GM12878 (cell line): ENCODE measurements at places on chromosomes 4 and X. TPM values are rescaled to one million over a fixed set of nuclear protein-coding genes. Genes with fewer than 3 reads are reported as not detected.
A peak's percentile ranks its signal among the peaks of the same experiment; 100 is the strongest.

GRCh38 chrX:24395775-24396174, 35.3 kb downstream of the SUPT20HL1 start:
- H3K4me1 ChIP-seq = no peaks in the 10 kb centered on the region
- peak; percentile 51 for DNase-seq
- no peak overlapping the region for H3K27ac ChIP-seq
- no peaks in the 10 kb centered on the region for H3K36me3 ChIP-seq
- no peak overlapping the region for H3K4me3 ChIP-seq

GRCh38 chrX:148530464-148531077, 30.2 kb downstream of the AFF2 start:
- H3K4me1 ChIP-seq = no peaks in the 10 kb centered on the region
- H3K36me3 ChIP-seq = no peaks in the 10 kb centered on the region
- H3K27me3 ChIP-seq = no peaks in the 10 kb centered on the region
- H3K27ac ChIP-seq = no peak overlapping the region
- DNase-seq = no peak

GRCh38 chrX:1443496-1444075, 9.1 kb downstream of the ASMTL start:
- H3K4me1 ChIP-seq = peaks cover 13% of the 10 kb centered on the region
- no peak for DNase-seq
- H3K27me3 ChIP-seq = no peaks in the 10 kb centered on the region
- peaks cover 14% of the 10 kb centered on the region for H3K36me3 ChIP-seq
- no peak overlapping the region for H3K4me3 ChIP-seq

XG gene
- total RNA-seq = not detected in 2 replicates

- DNase-seq = peak; percentile 100
- H3K27ac ChIP-seq = peak overlapping the region; percentile 96
- 0 out of 2 replicates have a peak overlapping the region, but pooled peaks have one; percentile 10 for H3K4me3 ChIP-seq
- no peaks in the 10 kb centered on the region for H3K27me3 ChIP-seq
Observed at GRCh38 chr4:38132107-38132673, 172.0 kb downstream of the PTTG2 start.

DNA sequence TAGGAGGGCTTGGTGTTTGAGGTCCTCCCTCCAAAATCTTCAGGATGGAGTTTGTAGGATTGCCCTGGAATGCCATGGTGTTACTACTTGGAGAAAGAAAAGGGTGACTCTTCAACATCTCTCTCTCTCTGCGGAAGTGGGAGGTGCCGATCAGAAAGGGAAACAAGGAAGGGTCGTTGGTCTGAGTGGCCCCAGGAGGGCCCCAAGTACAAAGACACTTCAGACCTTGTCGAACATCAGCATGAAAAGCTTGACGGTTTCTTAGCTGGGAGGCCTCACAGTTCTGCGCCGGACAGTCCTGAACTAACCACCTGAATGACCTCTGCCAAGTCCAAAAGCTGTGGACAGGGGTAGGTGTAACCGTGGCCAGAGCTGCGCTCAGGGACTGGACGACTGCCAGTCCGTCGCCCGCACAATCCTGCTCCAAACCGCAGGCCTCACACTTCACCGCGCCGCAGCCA, 646 bp upstream of the GSX2 start:
- no peak overlapping the region for H3K4me3 ChIP-seq
- H3K27ac ChIP-seq = no peak overlapping the region
- H3K36me3 ChIP-seq = no peaks in the 10 kb centered on the region
- peaks cover under 1% of the 10 kb centered on the region; the same call in 1 of the 2 replicates for H3K4me1 ChIP-seq
- peaks cover 32% of the 10 kb centered on the region for H3K27me3 ChIP-seq

- H3K27ac ChIP-seq = no peak overlapping the region
- DNase-seq = no peak
- no peak overlapping the region for H3K4me3 ChIP-seq
- no peaks in the 10 kb centered on the region for H3K4me1 ChIP-seq
- no peaks in the 10 kb centered on the region for H3K27me3 ChIP-seq
- H3K36me3 ChIP-seq = no peaks in the 10 kb centered on the region
Observed at GRCh38 chrX:135535077-135535940, 14.8 kb downstream of the INTS6L start.

DNA sequence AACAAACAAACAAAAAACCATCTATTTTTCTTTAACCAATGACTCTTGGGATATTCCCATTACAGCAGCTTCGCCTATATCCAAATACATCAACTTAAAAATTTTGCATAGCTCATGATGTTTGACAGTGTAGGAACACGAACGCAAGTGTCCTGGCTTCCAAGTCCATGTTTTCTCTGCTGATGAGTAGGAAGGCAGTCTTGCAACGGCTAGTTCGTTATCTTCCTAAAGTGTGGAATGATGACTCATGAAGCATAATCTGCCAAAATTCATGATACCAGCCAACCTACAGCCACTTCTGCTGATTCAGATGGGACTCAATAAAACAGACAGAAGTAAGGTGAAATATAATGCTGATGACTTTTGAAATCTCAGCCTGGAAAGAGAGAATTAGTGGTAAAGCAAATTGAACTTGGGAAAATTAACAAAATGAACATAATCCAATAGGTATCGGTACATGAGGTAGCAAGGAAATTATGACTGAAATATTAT, 6.4 kb upstream of the SEPTIN11 start:
- DNase-seq = no peak
- no peak overlapping the region for H3K4me3 ChIP-seq
- H3K27ac ChIP-seq = no peak overlapping the region
- peaks cover 3% of the 10 kb centered on the region; the same call in 1 of the 2 replicates for H3K4me1 ChIP-seq

- no peaks in the 10 kb centered on the region for H3K36me3 ChIP-seq
- no peaks in the 10 kb centered on the region for H3K27me3 ChIP-seq
- no peak for DNase-seq
- H3K4me1 ChIP-seq = no peaks in the 10 kb centered on the region
Observed at GRCh38 chrX:50747471-50747900, 66.5 kb downstream of the SHROOM4 start.

DNA sequence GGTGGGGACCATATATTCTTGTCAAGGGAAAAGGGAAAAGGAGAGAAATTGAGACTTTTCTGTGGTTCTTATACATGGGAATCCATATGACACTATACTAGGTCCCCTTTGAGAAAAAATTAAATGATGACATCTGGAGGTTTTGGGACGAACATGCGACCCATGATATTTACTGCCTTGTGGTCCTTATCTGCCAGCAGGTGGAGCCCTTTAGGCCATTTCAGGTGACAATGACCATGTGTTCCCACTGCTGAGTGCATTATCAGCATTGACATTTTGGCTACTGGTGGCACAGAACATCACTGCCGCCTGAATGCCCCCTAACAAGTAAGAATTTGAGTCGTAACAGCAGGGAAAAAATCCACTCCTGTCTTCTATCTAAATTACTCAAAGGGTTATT, 843.4 kb downstream of the FSTL5 start:
- no peak overlapping the region for H3K4me3 ChIP-seq
- H3K27ac ChIP-seq = no peak overlapping the region
- DNase-seq = no peak
- H3K36me3 ChIP-seq = no peaks in the 10 kb centered on the region
- no peaks in the 10 kb centered on the region for H3K4me1 ChIP-seq

DNA sequence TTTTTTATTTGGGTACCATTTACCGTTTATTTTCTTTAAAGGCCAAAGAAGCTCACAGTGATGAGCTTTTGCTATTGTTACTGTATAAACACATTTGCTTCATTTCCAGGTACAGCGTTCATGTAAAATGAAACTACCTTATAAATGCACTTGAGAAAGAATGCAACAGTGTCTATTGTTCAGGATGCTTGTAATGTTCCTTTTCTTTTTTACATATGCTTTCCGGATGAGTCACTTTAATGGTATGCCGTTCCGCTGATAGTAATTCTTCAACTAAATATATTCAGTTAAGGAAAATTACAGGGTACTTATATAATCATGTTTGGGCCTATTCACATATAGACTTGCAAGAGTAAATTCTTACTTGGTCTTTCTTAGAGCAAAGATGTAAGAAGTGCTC, 354.9 kb downstream of the RPA4 start:
- DNase-seq = no peak
- H3K27ac ChIP-seq = no peak overlapping the region
- H3K4me3 ChIP-seq = no peak overlapping the region
- H3K27me3 ChIP-seq = no peaks in the 10 kb centered on the region
- H3K4me1 ChIP-seq = no peaks in the 10 kb centered on the region

DNA sequence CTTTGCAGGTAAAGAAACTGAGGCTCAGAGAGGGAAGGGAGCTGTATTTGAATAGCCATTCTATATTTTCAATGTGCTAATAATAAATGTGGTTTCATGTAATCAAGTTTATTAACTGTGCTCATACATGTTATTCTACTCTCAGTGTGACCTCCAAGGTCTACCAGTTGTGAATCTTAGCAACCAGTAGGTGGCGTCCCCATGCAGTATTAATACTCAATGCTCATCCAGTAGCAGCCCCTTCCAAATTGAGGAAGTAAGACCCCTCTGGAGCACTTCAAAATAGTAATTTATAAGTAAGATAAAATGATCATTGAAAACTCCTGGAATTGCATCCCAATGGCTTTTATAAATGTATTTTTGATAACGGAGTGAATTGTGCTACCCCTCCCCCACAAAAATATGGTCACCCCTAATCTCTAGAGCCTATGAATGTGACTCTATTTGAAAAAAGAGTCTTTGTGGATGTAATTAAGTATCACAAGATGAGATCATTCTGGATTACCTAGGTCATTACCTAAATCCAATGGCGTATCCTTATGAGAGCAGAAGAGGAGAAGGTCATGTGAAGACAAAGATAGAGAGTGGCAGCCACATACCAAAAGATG, 20.4 kb upstream of the SEPSECS start:
- no peak overlapping the region for H3K4me3 ChIP-seq
- no peaks in the 10 kb centered on the region for H3K27me3 ChIP-seq
- no peaks in the 10 kb centered on the region for H3K36me3 ChIP-seq
- no peak overlapping the region for H3K27ac ChIP-seq

- H3K4me1 ChIP-seq = no peaks in the 10 kb centered on the region
- no peak for DNase-seq
- no peak overlapping the region for H3K4me3 ChIP-seq
- no peak overlapping the region for H3K27ac ChIP-seq
- H3K36me3 ChIP-seq = no peaks in the 10 kb centered on the region
- H3K27me3 ChIP-seq = no peaks in the 10 kb centered on the region; the same call in 1 of the 2 replicates
Observed at GRCh38 chr4:16075975-16076757, 7.7 kb downstream of the PROM1 start.

- H3K4me3 ChIP-seq = no peak overlapping the region
- no peaks in the 10 kb centered on the region for H3K27me3 ChIP-seq
- no peaks in the 10 kb centered on the region for H3K36me3 ChIP-seq
- no peaks in the 10 kb centered on the region for H3K4me1 ChIP-seq
- H3K27ac ChIP-seq = no peak overlapping the region
Observed at GRCh38 chrX:103818842-103819619, 13.0 kb downstream of the RAB9B start.

DNA sequence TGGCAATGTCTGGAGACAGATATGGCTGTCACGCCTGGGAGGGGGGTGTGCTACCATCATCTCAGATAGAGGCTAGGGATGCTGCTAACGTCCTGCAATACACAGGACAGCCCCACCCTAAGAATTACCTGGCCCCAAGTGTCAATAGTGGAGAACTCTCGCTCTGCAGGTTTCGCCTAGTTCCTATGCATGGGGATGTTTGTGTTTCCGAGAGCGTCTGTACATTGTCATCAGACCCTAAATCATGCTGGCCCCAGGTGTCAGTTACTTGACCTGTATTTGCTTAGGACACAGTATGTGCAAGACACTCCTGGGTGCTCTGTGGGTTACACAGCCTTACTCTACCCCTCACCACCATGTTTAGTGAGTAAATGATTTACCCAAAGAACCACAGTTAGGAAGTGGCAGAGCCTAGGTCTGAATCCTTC, 90.8 kb downstream of the AFF1 start:
- H3K36me3 ChIP-seq = no peaks in the 10 kb centered on the region
- DNase-seq = peak; percentile 50
- peak overlapping the region; percentile 98 for H3K27ac ChIP-seq
- no peaks in the 10 kb centered on the region for H3K27me3 ChIP-seq

DNA sequence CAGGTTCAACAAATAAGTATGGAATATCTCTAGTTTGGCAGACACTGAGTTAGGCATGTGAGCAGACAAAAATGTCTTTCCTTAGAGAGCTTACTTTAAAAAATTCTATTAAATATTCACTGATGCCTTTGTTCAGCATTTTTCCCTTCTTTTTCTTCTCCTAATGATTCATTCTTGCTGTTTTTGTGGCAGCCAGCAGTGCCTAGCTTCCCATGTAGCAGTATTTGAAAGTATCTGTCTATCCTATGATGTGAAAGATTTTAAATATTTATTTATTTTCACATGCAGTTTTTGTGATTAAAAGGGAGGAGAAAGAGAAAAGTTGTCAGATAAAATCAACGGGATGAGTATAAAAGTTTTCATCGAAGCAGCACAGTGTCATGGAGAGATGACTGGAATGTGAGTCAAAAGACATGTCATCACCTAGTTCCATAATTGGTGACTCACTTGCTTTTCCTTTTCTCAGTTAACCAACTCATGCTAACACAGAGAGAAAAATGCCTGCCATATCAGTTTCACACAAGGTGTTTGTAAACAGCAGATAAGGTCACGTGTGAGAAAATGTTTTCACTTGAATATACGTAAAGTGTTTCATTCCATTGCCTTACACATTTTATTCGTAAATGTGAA, 69.8 kb downstream of the BMPR1B start:
- H3K4me3 ChIP-seq = no peak overlapping the region
- H3K36me3 ChIP-seq = no peaks in the 10 kb centered on the region
- H3K4me1 ChIP-seq = no peaks in the 10 kb centered on the region
- no peak for DNase-seq
- no peak overlapping the region for H3K27ac ChIP-seq

STK26 gene
- 53.0 and 56.9 TPM in 2 replicates for total RNA-seq

PRRG1 gene
- total RNA-seq = not detected in 2 replicates

DNA sequence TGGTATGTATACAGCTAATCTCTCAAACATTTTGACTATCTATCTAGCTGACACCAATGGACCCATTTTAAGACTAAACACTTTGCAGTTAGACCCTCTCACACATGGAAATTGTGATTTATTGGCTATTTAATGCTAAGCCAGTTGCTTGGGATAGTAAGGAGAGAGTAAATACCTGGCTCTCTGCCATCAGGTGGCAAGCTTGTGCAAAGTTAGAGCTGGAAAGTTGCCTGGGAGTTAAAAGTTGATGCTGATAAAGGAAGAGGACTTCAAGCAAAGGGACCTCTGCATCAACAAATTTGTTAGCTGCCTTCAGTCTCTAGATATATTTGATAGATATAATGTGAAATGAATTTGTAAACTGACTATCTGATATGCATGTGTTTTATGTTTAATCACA, 61.1 kb downstream of the PACRGL start:
- H3K27ac ChIP-seq = no peak overlapping the region
- H3K36me3 ChIP-seq = no peaks in the 10 kb centered on the region
- no peak for DNase-seq
- no peaks in the 10 kb centered on the region for H3K4me1 ChIP-seq
- no peaks in the 10 kb centered on the region for H3K27me3 ChIP-seq

CT45A10 gene
- not detected in 2 replicates for total RNA-seq

GRCh38 chr4:136818811-136819330, 713.4 kb downstream of the PCDH18 start:
- no peak overlapping the region for H3K4me3 ChIP-seq
- DNase-seq = no peak
- no peaks in the 10 kb centered on the region for H3K27me3 ChIP-seq
- no peaks in the 10 kb centered on the region for H3K36me3 ChIP-seq

GRCh38 chrX:67587946-67588624, 44.3 kb downstream of the AR start:
- no peak for DNase-seq
- H3K36me3 ChIP-seq = no peaks in the 10 kb centered on the region
- no peaks in the 10 kb centered on the region for H3K4me1 ChIP-seq
- no peaks in the 10 kb centered on the region for H3K27me3 ChIP-seq

- no peaks in the 10 kb centered on the region for H3K36me3 ChIP-seq
- no peaks in the 10 kb centered on the region for H3K4me1 ChIP-seq
Observed at GRCh38 chr4:146930673-146931072, 15.0 kb downstream of the TTC29 start.

SYTL4 gene
- total RNA-seq = 0.74 TPM in 1 of 2 replicates, not detected in the other
